Amygdala (tissue), 56 donors: ENCODE measurements at places on chromosomes 3 and 15.

GRCh38 chr15:93835344-93835743 lies 396.0 kb upstream of the MCTP2 start:
- DNase-seq: no peak

DNA sequence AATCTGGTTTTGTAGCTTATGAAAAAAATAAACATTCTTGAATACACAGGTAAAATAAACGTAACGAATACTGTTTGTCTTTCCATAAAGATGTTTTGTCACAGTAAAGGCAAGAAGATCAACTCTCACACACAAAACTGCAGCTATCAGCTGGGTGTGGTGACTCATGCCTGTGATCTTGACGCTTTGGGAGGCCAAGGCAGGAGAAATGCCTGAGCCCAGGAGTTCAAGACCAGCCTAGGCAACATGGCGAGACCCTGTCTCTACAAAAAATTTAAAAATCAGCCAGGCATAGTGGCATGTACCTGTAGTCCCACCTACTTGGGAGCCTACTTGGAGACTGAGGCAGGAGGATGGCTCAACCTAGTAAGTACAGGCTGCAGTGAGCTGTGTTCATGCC lies 39.6 kb downstream of the CBLB start:
- DNase-seq: no peak

DNA sequence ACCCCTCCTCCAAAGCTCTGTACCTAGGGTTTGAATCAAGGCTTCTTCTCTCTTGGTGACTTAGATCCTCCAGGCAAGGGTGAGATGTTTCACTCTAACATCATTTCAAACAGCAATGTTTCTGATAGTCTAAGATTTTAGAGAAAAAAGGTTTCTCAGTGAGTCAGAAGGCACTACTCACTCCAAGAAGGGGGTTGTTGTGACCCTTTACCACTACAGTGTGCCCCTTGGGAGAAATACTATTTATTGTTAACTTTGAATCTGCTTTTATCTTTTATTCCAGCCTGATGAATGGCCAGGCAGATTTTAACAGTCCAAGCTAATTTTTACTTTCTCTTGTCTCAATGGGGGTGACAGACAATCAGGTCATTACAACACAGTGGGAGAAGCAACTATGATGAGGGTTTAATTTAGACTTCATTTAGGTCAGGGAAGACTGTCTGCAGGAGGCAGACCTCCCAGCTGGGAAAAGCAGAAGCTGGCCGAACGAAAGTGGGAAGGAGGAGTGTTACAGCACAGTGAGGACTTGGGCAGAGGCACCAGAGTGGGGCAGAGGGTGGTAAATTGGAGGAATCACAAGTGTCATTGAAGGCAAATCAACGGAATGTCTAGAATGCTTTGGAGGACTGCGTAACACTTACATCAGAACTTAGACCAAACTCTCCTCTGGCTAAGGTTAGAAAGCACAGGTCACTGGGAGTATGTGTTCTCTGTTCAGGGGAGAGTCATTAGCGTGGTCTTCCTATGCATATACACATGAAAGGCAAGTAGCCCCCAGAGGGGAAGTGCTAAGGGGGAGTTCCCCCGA lies 21.2 kb downstream of the ZNF860 start:
- DNase-seq: no peak

DNA sequence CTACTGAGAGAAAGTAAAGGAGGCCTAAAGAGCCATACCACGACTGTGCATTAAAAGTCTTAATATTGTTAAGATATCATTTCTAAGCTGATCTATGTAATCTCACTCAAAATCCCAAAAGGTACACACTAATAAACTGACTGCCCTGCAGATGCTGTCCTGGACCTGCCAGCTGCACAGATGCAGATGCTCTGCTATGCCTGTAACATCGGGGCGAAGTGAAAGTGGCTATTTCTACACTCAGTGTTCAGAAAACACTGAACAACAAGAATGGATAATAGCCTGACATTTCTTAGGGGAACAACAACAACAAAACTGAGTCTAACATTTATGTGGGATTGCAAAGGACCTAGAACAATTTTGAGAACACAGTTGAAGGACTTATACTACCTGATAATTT lies 31.9 kb downstream of the RAD18 start:
- no peak for DNase-seq

- DNase-seq: no peak
These were observed 22.9 kb downstream of the RAB8B start for GRCh38 chr15:63212050-63213004.

DNA sequence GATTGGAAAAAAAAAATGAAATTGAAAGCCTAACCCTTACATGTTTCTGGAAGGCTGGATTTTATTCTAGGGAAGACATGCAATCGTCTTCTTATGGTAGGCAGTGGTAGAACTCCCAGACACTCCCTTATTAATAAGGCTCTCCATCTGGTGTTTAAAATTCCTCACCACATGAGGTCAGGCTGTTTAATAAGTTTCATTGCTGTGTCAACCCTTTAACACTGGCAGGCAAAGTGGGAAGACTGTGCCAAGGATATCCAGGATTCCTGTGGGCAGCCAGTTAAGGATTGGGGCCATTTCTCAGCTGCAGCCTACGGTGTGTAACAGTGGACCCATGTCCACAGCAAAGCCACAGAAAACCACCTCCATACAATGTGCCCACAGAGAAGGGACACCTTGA lies 225.5 kb upstream of the CHRM5 start:
- no peak for DNase-seq

GRCh38 chr3:41267975-41268640 lies 68.8 kb downstream of the CTNNB1 start:
- DNase-seq: no peak

- DNase-seq: no peak
These were observed 42.7 kb downstream of the DUT start for GRCh38 chr15:48373821-48374451.

GRCh38 chr3:69994919-69995318 lies 4.6 kb upstream of the SAMMSON start:
- no peak for DNase-seq

- DNase-seq: no peak
These were observed 78.3 kb upstream of the CDIN1 start for GRCh38 chr15:36501063-36501678.

DNA sequence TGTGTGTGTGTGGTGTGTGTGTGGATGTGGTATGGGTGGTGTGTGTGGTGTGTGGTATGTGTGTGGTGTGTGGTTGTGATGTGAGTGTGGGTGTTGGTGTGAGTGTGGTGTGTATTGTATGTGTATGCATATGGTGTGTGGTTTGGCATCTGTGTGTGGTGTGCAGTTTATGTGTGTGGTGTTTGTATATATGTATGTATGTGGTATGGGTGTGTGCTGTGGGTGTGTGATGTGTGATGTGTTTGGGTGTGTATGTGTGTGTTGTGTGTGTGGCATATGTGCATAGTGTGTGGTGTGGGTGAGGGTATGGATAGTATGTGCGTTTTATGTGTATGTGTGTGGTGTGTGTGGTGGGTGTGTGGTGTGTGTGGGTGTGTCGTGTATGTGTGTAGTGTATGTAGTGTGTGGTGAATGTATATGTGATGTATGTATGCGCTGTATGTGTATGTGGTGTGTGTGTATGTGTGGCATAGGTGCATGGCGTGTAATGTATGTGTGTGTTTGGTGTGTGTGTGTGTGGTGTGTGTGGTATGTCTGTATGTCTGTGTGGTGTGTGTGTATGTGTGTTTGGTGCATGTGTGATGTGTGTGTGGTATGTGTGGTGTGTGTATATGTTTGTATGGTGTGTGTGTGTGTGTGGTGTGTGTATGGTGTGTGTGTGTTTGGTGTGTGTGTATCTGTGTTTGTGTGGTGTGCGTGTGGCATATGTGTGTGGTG lies 58.0 kb downstream of the EFCAB12 start:
- DNase-seq: no peak

GRCh38 chr15:77514641-77515402 lies 94.1 kb downstream of the HMG20A start:
- DNase-seq: no peak

DNA sequence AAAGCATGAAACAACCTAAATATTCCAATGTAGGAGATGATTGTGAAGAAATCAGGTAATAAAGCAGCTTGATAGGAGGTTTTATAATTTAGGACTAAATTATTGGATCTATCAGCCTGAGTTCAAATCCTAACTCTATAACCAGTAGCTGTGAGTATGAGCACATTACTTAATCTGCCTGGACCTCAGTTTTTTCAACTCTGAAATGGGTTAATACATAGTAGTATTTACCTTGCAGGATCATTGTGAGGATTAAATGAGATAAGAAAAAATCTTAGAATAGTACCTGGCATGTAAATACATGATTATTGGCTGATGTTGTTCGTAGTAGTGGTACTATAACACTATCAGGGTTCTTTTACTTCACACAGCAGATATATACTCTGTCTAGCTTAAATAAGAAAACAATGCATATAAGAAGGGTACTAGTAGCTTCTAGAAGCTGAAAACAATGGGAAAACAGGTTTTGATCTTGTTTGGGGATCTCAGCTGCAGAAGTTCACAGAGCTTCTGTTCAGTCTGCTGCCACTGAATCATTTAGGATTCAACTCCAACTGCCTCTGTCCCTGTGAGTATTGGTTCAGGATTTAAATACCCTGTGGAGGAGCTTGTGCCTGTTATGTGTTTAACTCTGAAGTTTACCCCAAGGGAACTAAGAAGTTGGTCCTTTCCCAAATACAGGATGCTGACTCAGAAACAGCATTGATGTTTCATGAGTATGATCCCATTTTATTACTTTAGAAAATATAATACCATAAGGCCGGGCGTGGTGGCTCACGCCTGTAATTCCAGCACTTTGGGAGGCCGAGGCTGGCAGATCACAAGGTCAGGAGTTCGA lies 34.2 kb downstream of the KAT2B start:
- DNase-seq: no peak

- DNase-seq: no peak
These were observed 23.0 kb upstream of the GATA2 start for GRCh38 chr3:128515967-128516366.
